ENCODE measurements at places on chromosomes 11 and 22.

DNA sequence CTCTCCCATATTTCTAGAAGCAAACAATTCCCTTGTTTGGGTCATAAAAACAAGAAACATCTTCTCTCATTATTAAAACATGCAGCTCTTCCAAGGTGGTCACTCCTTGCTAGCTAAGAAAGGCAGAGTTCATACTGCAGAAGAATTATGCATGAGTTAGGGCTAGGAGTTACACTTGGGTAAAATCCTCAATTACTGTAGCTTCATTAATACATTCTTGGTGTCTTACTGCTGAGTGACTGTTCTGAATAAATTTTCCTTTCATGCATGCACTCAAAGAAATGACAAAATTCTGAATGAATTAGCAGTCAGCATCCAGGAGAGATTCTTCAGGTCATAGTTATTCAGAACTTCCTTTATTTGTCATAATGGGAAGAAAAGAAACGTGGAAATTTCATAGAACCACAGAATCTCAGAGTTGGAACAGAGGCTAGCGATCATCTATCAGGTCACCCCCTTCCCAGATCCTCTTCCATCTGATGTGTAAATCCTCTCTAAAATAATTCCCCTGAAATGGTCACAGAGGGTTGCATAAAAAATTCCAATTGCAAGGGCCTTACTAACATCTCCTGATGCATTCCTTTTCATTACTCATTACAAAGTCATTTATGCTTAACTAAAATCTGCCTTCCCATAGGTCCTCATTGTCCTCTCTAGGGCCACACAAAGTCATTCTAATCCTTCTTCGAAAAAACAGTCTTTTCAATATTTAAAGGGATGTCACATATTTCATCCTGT, 771.5 kb downstream of the DLG2 start:
- ATAC-seq: no peak

DNA sequence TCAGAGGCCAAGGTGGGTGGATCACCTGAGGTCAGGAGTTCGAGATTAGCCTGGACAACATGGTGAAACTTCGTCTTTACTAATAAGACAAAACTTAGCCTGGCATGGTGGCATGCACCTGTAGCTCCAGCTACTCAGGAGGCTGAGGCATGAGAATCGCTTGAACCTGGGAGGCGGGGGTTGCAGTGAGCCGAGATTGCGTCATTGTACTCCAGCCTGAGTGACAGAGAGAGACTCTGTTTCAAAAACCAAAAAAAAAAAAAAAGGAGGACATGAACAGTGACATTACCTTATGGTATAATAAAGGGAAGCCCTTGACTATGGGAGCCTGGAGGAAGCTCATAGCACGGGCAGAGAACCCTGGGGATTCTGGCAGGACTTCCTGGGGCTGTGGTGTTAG, 16.5 kb upstream of the PLEKHB1 start:
- ATAC-seq: no peak

DNA sequence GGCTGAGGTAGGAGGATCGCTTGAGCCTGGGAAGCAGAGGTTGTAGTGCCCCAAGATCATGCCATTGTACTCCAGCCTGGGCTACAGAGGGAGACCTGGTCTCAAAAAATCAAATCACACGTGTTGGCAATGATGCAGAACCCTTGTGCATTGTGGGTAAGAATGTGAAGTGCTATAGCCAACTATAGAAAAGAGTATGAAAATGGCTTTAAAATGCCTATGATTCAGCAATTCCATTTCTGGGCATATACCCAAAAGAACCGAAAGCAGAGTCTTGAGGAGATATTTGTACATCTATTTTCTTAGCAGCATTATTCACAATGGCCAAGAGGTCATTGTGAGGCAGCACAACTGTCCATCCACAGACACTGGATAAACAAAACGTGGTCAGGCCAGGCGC, 2.6 kb upstream of the FADS3 start:
- no peak for ATAC-seq

- no peak for ATAC-seq
Measured at GRCh38 chr22:47835726-47836125, 1073.3 kb downstream of the TBC1D22A start.

GRCh38 chr11:75275581-75275980, 35.0 kb downstream of the TPBGL start:
- ATAC-seq: peak; percentile 92

DNA sequence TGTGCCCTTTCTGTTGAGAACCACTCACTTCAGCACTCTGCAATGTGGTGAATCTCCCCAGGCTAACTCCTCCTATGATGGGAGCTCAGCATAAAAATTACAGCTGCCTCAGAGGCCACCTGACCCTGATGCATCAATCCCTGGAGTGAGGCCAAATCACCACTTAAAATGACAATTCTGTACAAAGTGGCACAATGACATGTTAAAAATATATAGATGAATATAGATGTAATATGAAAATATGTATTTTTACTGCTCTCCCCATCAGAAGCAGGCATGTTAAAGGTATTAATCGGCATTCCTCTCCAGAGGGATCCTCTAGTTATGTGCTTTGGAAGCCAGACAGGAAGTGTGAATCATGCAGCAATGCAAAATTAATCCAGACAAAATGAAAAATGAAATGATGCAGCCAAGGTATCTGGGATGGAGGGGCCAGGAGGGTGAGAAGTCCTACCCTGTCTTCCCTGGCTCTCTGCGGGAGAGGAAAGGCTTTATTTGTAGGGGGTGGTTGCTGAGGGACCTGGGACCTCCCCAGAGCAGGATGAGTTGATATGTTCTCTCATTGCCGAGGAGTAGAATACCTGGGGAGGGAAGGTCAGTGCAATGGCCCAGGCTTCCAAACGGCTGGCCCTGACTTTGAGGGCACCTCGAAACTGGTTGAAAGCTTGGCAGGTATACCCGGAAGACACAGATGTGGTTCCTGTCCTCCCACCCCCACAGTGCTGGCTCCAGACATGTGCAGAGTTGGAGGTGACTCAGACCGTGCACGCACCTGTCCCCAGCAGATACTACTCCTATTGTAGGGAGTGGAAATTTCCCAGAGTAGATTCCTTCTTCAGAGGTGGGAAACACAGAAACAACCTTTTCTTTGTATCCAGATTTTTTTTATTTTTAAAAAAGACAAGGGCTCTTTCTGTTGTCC, 347.9 kb upstream of the NCAM1 start:
- ATAC-seq: no peak

DNA sequence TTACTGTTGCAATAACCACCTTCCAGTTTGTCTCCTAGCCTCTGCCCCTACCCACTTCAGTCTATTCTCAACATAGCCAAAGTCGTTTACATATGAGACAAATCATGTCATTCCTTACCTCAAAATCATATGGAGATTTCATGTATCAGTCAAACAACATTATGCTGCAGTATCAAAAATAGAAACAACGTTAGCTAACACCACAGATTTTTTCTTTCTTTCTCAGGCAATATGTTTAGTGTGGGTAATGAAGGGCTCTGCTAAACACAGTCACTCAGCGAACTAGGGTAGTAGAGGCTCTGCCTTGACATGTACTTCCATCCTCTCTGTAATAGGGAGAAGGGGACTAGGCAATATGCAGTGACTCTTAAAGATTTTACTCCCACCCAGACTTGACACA, 141.3 kb upstream of the DDI1 start:
- ATAC-seq: no peak

- no peak for ATAC-seq
Measured at GRCh38 chr11:80899381-80899780, 1458.6 kb upstream of the TENM4 start.

- ATAC-seq: no peak
Measured at GRCh38 chr11:67612751-67613150, 6.0 kb downstream of the NDUFV1 start.

GRCh38 chr11:115157247-115157646, 347.0 kb downstream of the CADM1 start:
- no peak for ATAC-seq

DNA sequence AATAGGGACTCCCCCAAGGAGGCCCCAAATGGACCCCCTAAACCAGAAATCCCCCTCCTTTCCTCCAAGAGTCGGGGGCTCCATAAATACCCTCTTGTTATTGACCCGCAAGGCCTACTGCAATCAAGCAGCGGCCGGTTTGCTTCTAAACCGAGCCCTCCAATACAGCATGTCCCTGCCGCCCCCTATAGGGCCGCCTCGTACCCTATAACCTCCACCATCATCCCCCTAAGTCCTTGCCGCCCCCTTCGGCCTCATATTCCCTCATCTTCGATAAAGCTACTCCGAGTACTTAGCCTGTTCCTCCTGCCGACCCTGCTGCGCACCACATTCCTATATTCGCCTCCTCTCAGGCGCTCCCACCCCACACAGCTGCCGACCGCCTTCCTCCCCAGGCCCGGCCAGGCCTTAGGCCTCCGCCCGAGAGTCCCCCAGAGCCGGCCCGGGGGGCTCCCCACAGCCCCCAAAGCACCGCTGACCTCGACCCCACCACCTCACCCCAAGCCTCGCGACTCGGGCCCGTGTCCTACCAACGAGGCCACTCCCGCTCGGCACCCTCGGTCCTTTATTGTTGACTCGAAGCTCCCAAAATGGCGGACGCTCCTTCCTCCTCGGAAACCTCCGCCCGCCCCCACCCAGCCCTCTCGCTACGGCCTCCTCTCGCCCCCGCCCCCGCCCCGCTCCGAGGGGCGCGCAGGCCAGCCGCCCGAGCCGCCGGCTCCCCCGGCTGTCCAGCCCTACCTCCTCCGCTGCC, 430 bp downstream of the DDX6 start:
- peak; percentile 17 for ATAC-seq

GRCh38 chr11:63613517-63614135, 607 bp downstream of the PLAAT3 start:
- peak; percentile 58 for ATAC-seq

DNA sequence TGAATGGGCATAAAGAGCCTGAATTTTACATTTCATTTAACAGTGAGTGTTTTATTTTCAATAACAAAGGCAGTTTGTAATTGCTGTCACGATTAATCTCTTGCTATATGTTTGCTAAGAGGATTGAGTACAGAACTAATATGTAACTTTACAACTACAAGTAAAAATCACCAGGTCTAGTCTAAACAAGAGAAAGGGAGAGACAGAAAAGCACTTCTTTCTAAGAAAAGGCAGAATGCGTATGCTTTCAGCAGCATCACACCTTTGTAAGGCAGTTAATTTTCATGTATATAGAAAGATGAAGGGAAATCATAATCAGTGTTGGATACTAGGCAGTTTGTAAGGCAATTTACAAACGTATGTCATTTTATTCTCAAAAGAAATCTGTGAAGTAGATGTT, 169.8 kb downstream of the NELL1 start:
- no peak for ATAC-seq

DNA sequence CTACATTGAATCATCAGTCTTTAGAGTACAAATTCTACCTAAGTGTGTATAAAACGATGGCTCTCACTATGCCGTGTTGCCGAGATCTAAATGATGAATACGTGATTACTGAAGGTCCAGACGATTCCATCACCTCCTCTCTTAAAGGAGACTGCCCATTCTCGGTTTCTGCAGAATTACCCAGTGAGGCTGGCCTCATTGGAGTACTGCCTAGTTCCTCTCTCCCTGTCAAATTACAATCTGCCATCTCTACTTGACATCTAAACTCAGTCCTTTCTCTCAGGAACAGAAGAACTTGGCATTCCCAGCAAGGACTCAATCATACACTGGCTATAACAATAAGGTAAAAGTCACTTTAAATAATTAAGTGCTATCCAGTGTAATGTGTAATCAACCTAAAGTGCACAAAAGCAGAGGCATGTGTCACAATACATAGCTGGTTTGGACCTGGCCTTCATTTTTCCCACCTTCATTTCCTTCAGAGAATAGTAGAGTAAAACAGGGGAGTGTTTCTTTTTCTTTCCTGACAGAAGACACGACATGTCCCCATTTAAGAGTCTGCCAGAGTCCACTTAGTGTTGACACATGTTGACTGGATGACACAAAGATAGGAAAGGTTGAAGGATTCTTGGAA, 634.1 kb downstream of the LRRC4C start:
- no peak for ATAC-seq

- peak; percentile 46 for ATAC-seq
Measured at GRCh38 chr11:14973621-14974514, 1.7 kb upstream of the CALCA start.

- no peak for ATAC-seq
Measured at GRCh38 chr11:65411681-65412070, 10.9 kb upstream of the NEAT1 start.

DNA sequence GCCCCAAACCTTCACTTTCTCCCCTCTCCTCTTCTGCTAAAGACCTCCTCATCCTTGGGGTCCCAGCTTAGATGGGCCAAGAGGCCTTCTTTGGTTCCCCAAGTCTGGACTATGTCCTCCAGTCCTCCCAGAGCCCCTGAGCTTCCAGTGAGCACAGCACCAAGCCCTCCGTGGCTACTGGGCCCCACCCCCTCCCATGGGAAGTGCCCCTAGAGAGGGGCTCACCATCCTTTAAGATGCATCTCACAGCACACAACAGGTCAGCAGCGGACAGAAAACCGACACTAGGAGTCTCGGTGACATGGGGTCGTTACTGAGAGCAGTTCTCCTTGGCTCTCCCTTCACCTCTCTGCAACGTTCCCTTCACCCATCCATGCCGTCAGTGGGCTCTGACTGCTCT, 2.7 kb downstream of the LRRC32 start:
- ATAC-seq: no peak

GRCh38 chr11:61279934-61280659, 15.0 kb downstream of the VWCE start:
- ATAC-seq: no peak

GRCh38 chr11:7582338-7582985, 68.7 kb downstream of the PPFIBP2 start:
- ATAC-seq: no peak

- peak; percentile 66 for ATAC-seq
Measured at GRCh38 chr11:1335811-1336761, 26.7 kb upstream of the TOLLIP start.

DNA sequence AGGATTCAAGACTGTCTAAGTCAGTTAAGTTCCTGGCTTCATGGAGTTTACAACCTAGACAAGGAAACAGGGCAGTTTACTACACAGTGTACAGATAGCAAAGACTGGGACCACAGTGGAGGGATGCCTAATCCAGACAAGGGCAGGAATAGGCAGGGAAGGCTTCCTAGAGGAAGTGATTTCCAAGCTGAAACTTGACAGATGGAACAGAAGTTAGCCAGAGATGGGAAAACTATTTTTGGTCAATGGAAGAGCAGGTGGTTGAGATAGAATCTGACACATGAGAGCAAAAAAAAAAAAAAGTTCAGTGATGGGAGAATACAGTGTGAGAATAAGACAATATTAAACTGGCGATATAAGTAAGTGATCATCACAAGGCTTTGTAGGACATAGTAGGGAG, 1.3 kb downstream of the COA4 start:
- ATAC-seq: no peak

DNA sequence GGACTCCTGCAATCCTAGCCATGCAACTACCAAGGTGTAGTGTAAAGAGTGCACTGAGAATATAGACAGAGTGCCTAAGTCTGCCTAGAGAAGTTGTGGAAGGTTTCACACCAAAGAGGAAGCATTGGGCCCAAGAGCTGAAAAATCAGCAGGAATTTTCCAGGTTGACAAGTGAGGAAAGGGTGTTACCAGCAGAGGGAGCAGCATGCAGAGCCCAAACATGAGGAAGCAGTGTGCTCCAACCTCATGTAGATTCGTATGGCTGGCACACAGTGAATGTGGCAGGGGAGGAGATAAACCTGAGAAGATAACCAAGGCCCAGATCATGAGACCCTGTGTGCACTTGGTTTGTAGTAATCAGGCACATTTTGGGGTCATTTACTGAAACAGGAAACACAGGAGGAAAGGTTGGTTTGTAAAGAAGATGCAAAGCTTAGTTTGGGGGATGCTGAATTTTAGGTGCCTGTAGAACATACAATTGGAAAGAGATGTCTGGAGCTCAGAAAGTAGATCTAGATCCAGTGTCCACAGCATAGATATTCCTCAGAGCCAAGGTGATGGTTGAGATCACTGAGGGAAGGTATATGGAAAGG, 1.7 kb downstream of the HPX start:
- peak; percentile 66 for ATAC-seq

Measured in activated T-helper 17 cell treated with anti-CD3 and anti-CD28 coated beads, Interleukin-2, amount 50 U/mL, for 72 hours (primary cell).